ENCODE measurements at places on chromosomes 3 and 15.

DNA sequence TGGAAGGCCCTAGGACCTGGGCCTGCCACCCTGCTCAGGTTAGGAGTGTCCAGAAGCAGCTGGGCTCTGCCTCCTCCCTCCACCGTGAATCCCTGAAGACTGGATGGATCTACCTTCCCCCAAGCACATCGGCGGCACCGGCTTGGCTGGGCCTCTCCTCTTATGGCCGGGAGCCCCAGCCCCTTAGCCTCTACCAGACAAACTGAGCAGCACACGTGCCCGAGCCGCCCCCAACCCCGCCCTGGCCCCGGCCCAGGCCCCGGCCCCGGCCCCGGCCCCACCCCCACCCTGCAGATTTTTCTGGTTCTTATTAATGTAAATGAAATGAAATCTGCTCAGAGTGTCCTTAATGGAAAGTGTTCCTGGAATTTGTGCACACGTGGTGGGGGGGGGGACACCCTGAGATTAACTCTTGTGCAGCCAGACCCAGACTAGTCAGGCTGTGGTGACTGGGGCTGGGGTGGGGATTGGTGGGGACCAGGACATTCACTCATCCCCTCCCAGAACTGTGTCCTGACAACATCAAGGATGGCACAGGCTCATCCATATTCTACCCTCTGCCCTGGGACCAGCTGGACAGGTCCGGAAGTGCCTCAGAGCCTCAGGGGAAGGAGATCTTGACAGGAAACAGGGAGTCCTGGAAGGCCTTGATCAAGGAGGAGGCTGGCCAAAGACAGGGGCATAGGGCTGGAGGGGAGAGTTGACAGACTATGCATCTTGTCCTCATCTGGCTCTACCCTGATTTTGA lies 30.9 kb upstream of the SEMA3F start:
- no peak overlapping the region for H3K4me3 ChIP-seq
- H3K27ac ChIP-seq, result no peak overlapping the region
- DNase-seq, result no peak
- 0 out of 2 replicates have a peak, but pooled peaks cover 2% of the 10 kb centered on the region for H3K36me3 ChIP-seq
- peaks cover 6% of the 10 kb centered on the region for H3K27me3 ChIP-seq

DNA sequence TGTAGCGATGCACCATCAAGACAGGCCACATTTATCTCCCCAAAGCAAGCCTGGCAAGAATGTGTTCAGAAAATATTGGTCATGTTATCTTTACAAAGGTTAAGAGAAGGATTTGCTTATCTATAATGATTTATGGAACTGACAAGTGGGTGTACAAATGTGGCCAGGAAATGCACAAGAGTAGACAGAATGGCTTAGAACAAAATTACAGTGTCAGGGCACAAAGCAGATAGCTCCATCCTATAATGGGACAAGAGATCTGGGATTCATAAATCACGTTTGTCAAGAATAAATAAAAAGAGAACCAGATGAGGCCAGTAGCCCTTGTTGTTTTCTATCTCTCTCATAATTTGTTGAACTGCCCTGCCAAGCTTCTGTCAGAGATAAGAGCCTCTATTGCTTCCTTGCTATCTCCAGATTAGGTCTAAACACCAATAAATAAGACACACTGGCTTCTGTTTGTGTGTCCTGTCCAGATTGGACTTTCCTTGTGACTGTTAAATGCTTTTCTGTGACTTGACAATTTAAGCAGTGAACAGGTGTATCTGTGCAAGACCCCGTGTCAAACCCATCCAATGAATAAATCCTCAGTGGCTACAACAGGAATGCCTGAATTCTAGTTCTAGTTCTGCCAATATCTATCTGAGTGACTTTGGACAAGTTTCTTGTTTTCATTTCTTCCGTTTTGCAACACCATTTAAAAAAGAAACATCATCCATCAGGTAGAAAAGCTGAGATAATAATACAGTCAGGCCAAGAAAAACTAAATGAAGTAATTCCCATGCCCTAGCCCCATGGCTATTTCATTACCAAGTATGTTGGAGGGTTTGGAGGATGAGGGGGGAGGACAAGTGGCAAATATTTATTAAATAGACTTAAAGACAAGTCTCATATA lies 157.2 kb downstream of the DCLK3 start:
- no peak for DNase-seq
- H3K27me3 ChIP-seq, result no peaks in the 10 kb centered on the region
- H3K27ac ChIP-seq, result no peak overlapping the region
- H3K4me3 ChIP-seq, result no peak overlapping the region
- no peaks in the 10 kb centered on the region for H3K4me1 ChIP-seq
- H3K36me3 ChIP-seq, result no peaks in the 10 kb centered on the region

- no peaks in the 10 kb centered on the region for H3K36me3 ChIP-seq
- H3K4me1 ChIP-seq, result no peaks in the 10 kb centered on the region
- no peak overlapping the region for H3K27ac ChIP-seq
- DNase-seq, result no peak
- H3K27me3 ChIP-seq, result no peaks in the 10 kb centered on the region
Observed at GRCh38 chr3:18593231-18593630, 168.1 kb upstream of the SATB1 start.

GRCh38 chr3:119305286-119305685 lies 11.1 kb downstream of the ARHGAP31 start:
- H3K36me3 ChIP-seq, result no peaks in the 10 kb centered on the region
- H3K4me1 ChIP-seq, result no peaks in the 10 kb centered on the region
- no peak overlapping the region for H3K4me3 ChIP-seq
- no peaks in the 10 kb centered on the region for H3K27me3 ChIP-seq

GRCh38 chr3:133271539-133271938 lies 128.3 kb upstream of the BFSP2 start:
- H3K27ac ChIP-seq, result no peak overlapping the region
- H3K4me1 ChIP-seq, result no peaks in the 10 kb centered on the region
- no peaks in the 10 kb centered on the region for H3K36me3 ChIP-seq
